ENCODE measurements at places on chromosomes 16 and 17.

DNA sequence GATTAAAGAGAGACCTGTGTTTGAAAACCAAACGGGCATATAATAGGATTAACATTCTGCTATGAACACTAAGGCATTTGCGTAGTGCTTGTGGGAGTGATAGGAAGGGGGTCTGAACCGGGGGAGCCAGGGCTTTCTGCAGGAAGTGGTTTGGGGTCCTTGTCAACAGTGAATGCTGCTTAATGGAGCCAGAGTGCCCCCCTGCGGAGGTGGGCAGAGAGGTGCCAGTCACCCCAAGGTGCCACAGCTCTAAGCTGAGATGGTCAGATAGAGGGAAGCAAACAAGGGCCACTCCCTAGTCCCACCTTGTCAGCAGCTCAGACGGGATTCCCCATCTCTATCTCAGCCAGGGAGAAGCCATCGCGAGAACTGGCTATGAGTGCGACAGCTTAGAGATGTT is 17.7 kb downstream of the NAA60 start:
- DNase-seq: no peak

- peak; percentile 46 for DNase-seq
Observed at GRCh38 chr16:84692451-84693214, 7.2 kb upstream of the USP10 start.

GRCh38 chr16:78932355-78932943 is 668.1 kb downstream of the MAF start:
- no peak for DNase-seq

DNA sequence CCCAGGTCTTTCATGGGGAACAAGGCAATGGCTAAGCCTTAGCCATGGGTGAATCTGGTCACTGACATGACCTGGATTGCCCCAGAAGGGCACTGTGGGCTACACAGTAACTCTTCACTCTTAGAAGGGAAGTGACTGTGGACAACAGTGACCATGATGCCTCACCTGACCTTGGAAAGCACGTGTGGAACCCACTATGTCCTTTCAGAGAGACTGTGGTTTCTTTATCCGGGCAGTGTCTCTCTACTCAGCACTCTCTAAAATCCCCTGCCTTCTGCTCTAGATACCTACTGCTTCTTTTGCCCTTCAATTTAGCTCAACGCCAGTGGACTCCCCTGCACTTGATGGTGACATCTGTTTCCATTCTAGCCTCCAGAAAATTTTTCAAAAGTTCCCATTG is 66.1 kb upstream of the ANKFN1 start:
- DNase-seq: no peak

DNA sequence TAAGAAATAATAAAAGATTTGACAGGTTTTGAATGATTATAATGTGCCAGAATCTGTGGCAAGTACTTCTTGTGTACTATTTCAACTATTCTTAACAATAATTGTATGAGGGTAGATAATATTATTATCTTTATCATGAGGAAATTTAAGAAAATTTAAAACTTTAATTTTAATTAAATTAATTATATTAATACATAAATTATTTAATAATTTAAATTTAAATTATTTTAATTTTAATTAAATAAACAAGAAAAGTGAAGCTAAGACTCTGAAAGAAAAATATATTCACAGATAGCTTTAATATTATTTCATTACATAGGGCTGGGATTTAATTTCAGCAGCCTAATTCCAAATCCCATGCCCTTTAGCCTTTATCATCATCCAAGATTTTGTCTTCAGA is 31.4 kb upstream of the NETO2 start:
- no peak for DNase-seq

DNA sequence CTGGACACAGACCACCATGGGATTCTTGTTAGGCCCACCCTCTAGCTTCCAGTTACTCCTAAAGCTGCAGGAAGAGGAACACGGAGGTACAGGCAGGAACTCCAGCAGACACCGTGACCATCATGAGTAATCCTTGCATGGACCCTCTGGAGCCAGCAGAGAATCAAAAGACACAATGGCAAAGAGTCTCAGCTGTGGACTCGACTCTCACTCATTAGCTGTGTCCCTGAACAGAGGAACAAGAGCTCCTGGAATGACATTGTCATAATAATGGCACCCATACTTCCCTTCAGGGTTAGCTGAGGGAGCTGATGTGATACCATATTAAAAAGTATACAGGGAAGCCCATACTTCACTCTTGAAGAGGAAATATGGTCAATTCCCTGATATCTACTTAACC is 176.3 kb upstream of the ASIC2 start:
- DNase-seq: no peak

DNA sequence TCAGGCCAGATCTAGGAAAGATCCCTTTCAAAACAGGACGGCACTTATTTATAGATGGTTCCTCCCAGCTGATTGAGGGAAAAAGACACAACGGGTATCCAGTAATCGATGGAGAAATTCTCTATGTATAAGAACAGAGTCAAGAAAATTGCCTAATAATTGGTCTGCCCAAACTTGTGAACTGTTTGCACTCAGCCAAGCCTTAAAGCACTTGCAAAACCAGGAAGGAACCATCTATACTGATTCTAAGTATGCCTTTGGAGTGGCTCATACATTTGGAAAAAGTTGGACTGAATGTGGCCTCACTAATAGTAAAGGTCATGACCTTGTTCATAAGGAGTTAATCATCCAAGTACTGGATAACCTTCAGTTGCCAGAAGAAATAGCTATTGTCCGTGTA is 5.9 kb downstream of the HPR start:
- DNase-seq: peak; percentile 21

GRCh38 chr17:82237746-82238471 is 9.1 kb downstream of the SLC16A3 start:
- no peak for DNase-seq

DNA sequence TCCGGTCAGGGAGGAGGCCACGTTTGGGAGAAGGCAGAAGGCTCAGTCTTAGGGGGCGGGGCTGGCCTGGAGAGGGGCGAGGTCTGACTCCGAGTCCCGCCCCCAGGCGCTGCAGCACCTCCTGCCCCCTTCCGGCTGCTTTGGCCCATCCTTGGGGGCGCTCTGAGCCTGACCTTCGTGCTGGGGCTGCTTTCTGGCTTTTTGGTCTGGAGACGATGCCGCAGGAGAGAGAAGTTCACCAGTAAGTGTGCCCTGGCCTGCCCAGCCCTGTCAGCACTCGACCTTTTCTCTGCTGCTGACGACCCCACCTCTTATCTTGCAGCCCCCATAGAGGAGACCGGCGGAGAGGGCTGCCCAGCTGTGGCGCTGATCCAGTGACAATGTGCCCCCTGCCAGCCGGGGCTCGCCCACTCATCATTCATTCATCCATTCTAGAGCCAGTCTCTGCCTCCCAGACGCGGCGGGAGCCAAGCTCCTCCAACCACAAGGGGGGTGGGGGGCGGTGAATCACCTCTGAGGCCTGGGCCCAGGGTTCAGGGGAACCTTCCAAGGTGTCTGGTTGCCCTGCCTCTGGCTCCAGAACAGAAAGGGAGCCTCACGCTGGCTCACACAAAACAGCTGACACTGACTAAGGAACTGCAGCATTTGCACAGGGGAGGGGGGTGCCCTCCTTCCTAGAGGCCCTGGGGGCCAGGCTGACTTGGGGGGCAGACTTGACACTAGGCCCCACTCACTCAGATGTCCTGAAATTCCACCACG is 1.5 kb downstream of the TNFRSF12A start:
- DNase-seq: peak; percentile 42

DNA sequence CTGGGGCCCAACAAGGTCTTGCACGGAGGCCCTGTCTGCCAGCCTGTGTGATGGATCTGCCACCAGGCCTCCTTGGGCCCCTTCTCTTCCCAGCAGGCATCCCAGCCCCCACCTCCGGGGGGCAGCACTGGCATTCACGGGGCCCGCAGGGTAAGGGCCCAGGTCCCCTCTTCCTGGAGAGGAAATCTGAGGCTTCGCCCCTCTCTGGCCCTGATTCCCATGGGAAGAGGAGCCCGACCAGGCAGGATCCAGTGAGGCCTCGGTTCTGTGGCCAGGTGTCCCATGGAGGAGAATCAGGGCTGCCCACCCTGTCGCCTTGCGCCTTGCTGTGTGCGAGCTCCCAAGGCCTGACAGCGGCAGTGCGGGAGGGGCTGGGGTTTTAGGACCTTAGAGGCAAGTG is 48.4 kb downstream of the PDPK1 start:
- no peak for DNase-seq

- no peak for DNase-seq
Observed at GRCh38 chr17:35998018-35998545, 3.3 kb downstream of the CCL15 start.

DNA sequence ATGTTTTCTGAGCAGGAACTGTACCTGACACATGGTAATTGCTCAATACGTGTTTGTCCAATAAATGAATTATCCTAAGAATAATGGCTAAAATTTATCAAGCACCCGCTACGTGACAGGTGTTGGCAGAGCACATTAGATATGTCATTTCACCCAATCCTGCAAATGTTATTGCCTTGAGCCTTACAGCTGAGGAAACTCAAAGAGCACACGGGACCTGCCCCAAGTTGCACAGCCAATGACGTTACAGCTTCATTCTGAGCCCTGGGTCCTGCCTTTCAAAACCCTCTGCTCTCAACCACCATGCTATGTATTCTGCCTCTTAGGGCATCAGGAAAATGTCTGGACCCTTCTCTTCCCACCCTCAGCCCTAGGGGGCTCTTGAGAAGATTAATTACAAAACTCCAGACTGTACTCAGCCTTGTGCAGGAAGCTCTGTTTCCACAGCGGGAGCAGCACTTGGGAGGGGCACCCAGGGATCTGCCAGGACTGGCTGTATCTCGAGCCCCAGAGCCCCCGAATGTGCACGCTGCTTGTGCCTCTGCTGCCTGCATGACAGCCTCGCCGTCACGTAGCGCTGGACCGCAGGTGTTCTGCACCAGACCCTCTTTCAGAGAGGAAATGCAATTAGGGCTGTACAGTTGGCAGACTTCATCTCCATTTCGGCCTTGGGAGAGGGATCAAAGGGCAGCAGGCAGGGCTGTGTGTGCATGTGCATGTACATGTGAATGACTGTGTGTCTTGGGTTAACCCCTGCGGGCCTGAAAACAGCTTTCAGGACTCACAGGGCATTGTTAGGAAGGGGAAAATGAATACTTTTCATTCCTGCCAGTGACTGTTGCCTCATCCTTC is 71.6 kb downstream of the GPR139 start:
- no peak for DNase-seq

DNA sequence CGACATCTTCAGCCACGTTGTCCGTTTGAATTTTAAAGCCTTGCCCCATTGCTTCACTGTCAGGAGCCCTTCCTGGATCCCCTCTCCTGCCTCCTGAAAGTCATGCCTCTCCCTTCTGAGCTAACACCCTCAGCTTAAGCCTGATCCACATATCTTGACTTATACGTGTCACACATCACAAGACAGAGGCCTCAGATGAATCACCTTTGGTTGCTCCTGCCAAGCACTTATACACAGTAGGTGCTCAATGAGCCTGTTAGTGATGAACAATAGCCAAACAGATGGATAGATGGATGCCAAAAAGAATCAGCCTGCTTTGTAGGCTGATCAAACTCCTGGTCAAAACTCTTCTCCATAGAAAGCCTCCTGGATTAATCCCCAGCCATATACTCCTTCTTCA is 31.8 kb downstream of the PITPNM3 start:
- DNase-seq: no peak

GRCh38 chr16:84380405-84380804 is 12.1 kb downstream of the ATP2C2 start:
- no peak for DNase-seq

DNA sequence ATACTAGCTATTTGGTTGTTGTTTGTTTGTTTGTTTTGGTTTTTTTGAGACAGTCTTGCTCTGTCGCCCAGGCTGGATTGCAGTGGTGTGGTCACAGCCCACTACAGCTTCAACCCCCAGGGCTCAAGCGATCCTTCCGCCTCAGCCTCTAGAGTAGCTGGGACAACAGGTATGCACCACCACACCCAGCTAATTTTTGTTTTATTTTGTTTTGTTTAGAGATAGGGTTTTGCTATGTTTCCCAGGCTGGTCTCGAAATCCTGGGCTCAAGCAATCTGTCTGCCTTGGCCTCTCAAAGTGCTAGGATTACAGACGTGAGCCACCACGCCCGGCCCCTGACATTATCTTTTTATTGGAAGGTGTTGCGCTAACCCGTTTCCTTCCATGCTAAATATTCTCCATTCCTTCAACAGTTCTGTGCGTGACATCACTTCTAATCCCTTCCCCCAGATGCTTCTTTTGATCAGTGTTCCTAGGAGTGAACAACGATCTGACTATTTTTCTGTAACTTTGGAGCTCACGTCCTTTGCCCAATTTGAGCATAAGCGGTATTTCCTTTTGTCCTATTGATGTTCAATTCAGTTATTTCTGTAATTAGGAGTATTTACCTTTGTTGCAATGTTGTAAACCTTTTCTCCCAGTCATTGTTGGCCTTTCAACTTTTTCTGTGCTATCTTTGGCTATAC is 30.2 kb upstream of the EMP2 start:
- no peak for DNase-seq

GRCh38 chr16:89097392-89097772 is 3.7 kb downstream of the ACSF3 start:
- no peak for DNase-seq

GRCh38 chr17:57395721-57396321 is 139.5 kb downstream of the MSI2 start:
- no peak for DNase-seq

- peak; percentile 22 for DNase-seq
Observed at GRCh38 chr17:75755990-75756389, 9.0 kb downstream of the GALK1 start.

- no peak for DNase-seq
Observed at GRCh38 chr16:8885674-8886592, 3.8 kb downstream of the LITAFD start.

DNA sequence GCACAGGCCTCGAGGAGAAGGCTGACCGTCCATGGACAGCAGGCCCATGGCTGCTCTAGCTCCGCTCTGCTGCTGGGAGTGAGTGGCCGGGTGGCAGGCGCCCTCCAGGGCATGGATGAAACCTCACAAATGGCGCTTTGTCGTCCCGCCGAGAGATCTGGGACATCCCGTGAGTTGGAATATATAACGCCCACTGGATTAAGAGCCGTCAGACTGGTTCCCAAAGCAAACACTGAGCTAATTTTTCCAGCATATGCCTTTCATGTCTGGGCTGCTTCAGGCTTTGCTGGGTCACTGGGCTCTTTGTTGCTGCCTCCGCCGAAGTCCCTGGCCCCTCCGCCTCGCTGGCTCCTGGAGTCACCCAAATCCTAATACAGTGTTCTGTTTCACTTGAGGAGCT is 266.3 kb downstream of the FOXL1 start:
- DNase-seq: no peak

- no peak for DNase-seq
Observed at GRCh38 chr17:40264458-40265185, 23.1 kb upstream of the CDC6 start.

DNA sequence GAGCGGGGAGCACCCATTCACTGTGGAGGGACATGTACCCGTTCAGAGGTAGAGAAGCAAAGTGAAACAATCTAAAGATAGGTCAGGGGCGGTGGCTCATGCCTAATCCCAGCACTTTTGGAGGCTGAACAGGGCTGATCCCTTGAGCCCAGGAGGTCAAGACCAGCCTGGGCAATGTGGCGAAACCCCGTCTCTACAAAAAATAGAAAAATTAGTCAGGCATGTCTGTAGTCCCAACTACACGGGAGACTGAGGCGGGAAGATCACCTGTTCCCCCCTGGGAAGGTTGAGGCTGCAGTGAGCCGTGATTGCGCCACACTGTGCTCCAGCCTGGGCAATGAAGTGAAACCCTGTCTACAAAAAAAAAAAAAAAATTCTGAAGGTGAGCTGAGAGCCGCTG is 21.7 kb downstream of the MYL4 start:
- DNase-seq: no peak

Measured in AML-193 (cell line).